Heart left ventricle (tissue), 16 donors: ENCODE measurements at places on chromosomes 4 and X. TPM values are rescaled to one million over a fixed set of nuclear protein-coding genes. Genes with fewer than 3 reads are reported as not detected.
A peak's percentile ranks its signal among the peaks of the same experiment; 100 is the strongest.

DNA sequence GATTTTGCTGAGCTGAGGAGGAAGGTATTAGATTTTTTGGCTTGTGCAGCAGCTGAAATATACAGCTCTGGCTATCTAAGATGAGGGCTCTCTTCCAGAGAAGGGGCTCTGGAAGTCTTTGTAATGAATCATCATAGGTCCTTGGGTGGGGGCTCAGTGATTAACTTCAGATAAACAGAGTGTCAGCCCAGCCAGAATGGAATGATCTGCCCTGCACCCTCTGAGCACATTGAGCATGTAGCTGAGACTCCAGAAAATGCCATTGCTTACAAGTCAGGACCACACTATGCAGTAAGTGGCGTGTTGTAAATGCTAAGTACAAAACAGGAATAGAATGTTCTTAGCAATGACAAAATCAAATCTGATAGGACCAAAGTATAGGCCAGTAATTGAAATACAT, 836.0 kb downstream of the PDHA2 start:
- no peak for DNase-seq

GRCh38 chr4:136873555-136873954, 658.7 kb downstream of the PCDH18 start:
- no peak for DNase-seq

Gene USP17L12
- not detected for polyA plus RNA-seq

GRCh38 chr4:38666766-38667084, 2.7 kb downstream of the KLF3 start:
- no peak for DNase-seq

DNA sequence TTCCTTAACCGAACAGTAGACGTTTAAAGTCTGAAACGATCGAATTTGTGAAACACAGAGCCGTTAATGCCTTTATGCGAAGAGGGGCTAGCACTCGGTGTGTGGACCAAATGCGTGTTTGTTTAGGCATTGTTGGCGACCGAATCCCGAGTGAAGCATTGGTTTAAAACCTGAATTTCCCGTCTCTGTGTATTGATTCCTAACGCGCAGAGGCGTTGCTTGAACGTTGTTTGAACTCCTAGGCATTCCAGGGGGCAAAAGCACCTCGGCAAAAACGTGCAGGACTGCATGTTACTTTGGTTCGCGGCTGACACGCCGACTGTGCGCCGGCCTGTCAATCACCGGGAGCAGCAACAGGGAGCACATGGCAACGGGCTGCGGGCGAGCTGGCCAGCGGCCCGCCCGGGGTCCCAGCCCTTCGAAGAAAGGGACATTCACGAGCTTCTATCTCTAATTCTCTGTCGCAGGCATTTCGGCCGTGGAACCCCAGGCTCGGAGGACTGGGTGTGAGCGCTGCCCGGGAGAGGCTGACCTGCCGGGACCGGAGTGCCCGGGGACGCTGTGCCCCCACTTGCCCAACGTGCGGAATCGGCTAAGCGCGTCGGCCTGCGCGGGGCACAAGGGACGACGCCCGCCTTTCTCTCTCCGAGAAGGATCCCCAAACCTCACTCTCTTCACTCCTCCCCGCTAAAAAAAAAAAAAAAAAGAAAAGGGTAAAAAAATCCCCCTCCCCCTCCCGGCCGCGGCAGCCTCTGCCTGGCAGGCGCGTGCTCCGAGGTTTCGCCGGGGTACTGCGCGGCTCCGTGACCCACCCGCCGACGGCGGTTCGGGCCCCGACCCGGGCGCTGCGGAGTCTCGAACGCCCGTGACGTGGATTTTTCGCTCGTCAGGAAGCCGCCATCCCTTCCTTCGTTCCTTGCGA, 810 bp downstream of the SPRY1 start:
- DNase-seq, result peak; percentile 57

DNA sequence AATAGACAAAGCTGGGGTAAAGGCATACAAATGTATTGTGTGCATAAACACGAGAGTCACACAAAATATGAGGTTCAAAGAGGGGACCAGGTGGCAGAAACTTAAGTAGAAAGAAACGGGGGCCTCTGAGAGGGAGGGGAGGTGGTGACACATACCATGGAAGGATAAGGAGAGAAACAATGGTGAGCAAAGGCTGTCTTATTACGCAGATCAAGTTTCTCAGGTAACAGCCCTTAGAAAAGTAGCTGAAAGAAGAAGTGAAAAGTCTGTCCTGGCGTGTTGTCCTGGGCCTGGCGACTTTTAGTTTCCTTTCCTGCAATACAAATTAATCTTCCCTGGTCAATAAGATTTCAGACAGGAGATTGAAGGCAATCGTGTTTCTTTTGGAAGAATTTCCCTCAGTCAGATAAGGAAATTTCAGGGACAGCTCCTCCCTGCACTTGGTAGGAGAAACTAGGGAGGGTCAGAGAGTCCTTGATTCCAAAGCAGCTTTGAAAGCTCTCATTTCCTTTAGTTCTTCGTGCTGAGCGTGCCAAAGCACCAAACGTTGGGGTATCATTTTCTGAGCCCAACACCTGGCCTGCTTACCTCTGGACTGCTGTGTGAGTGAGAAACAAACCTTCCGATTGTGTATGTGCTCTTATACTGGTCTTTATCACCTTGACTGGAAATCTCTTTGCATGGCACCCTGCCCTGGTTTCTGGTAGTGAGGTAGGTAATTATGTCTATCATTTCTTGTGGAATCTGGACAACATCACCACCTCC, 676.7 kb upstream of the LCORL start:
- no peak for DNase-seq

- DNase-seq, result no peak
Observed at GRCh38 chr4:47674144-47674543, 163.7 kb downstream of the CORIN start.

Gene LEF1
- polyA plus RNA-seq, result 0.57 TPM

DNA sequence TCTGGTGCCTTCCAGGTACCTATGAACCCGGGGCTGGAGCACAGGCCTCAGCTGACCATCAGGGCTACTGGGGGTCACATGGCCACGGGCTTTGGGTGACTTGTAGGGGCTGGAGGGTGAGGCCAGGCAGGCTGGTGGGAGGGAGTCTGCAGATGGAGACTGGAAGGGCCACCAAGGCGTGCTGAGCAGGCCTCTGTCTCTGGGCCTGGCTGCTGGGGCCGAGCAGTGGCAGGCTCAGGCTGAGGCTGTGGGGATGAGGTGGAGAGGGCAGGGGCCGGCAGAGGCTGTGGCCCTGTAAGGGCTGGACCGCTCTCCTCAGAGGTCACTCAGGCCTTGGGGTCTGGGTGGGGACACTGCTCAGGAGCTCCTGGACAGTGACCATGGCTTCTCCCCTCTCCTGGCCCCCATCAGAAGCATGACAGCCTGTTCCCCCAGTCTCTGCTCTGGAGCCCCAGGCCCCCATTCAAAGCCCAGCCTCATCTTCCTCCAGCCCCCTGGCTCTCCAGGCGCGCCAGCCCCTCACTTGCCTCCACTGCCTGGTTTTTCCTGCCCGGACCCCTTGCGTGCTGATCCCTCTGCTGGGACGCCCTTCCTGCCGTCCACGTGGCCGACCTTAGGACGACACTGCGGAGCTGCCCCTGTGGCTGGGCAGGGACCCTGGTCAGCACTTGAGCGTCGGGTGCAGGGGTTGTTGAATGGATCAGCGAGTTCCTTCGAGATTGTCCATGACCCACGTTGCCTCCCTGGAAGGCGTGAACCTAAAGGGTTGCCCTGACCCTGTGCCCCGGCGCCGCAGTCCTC, 11.1 kb upstream of the NAT8L start:
- DNase-seq, result no peak

DNA sequence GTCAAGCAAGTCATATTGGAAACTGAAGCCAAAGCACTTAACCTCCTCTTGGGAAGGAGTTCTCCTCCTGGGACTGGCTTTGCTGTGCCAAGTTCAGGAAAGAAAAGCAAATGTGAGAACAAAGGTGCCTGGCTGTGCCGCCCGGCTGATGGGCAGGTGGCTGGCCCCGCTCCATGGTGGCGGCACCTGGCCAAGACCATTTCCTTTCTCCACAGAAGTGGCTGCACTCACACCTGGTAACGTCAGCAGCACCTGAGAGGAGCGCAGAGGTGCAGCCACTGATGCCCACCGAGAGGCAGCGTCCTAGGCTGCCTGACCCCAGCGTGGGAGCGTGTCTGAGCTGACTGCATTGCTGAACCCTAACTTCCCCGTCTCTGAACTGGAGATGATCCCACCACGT, 54.3 kb downstream of the DCTD start:
- DNase-seq, result no peak

- no peak for DNase-seq
Observed at GRCh38 chr4:176436293-176436973, 116.7 kb downstream of the SPCS3 start.

DNA sequence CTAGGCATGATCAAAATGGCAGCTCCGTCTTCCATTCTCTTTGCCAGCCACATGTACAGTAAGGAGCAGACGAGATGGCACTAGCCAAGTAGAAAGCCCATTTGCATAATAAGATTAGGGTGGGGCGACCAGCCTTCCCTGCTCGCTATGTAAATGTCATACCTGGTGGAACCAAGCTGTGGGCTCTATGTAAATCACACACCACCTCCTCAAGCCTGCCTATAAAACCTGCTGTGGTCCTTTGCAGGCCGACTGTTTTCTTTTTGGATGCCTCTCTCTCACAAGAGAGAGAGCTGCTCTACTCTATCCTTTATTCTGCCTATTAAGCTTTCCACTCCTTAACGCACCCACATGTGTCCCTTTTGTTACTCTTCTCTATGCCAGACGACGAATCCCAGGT, 1472.7 kb downstream of the ARAP2 start:
- DNase-seq, result no peak

Gene PPP1R2C
- polyA plus RNA-seq, result not detected

DNA sequence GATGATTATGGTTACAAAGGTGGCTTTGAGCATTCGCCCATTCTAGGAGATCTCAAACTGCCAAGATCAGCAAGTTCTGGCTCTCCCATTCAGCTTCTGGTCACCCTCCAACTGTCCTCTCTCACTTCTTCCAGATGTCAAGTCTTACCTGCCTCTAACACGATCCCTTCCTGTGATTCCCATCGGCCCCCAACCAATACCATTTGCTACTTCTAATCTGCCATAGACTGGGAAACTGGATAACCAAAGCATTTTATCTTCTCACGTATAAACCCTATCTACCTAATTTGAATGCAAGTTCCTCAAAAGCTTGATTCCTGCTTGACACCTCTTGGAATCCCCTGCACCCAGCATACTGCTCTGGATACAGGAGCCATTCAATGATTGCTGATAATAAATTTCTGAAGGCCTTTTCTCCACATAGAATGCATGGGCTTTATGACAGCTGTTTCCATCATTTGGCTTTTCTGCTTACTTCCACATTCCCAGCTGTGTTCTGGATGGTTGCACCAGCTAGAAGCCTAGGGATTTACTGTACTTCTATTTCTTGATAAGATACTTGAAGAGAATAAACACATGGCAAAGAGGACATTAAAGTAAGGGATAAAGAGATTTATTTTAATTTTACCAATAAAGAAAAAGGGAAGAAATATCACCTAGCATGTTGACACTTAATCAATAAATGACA, 9.6 kb downstream of the GPC4 start:
- DNase-seq, result no peak

- peak; percentile 5 for DNase-seq
Observed at GRCh38 chr4:3405176-3405575, 36.6 kb upstream of the HGFAC start.

- no peak for DNase-seq
Observed at GRCh38 chrX:114037515-114037914, 546.4 kb upstream of the HTR2C start.

Gene RGN
- 16.0 TPM for polyA plus RNA-seq
